Heart right ventricle (tissue), 16 donors: ENCODE measurements at places on chromosomes 4 and X. TPM values are rescaled to one million over a fixed set of nuclear protein-coding genes. Genes with fewer than 3 reads are reported as not detected.

The DDX53 gene
- not detected for polyA plus RNA-seq

- H3K4me1 ChIP-seq: peaks cover 9% of the 10 kb centered on the region
- DNase-seq: no peak
- H3K36me3 ChIP-seq: no peaks in the 10 kb centered on the region
- H3K27me3 ChIP-seq: no peaks in the 10 kb centered on the region
- no peak overlapping the region for H3K27ac ChIP-seq
Measured at GRCh38 chr4:57443308-57443707, 333.1 kb upstream of the IGFBP7 start.

The MAGEA2 gene
- not detected for polyA plus RNA-seq

GRCh38 chr4:184649971-184650855 lies 675 bp downstream of the PRIMPOL start:
- H3K36me3 ChIP-seq: no peaks in the 10 kb centered on the region
- H3K27me3 ChIP-seq: no peaks in the 10 kb centered on the region
- H3K4me1 ChIP-seq: peaks cover 41% of the 10 kb centered on the region
- DNase-seq: no peak
- peak overlapping the region; percentile 89 for H3K4me3 ChIP-seq

The DCAF4L1 gene
- polyA plus RNA-seq: 0.51 TPM

- H3K4me1 ChIP-seq: no peaks in the 10 kb centered on the region
- H3K4me3 ChIP-seq: no peak overlapping the region
- H3K36me3 ChIP-seq: no peaks in the 10 kb centered on the region
- H3K27ac ChIP-seq: no peak overlapping the region
Measured at GRCh38 chrX:47481160-47481559, 1.9 kb downstream of the ZNF41 start.

DNA sequence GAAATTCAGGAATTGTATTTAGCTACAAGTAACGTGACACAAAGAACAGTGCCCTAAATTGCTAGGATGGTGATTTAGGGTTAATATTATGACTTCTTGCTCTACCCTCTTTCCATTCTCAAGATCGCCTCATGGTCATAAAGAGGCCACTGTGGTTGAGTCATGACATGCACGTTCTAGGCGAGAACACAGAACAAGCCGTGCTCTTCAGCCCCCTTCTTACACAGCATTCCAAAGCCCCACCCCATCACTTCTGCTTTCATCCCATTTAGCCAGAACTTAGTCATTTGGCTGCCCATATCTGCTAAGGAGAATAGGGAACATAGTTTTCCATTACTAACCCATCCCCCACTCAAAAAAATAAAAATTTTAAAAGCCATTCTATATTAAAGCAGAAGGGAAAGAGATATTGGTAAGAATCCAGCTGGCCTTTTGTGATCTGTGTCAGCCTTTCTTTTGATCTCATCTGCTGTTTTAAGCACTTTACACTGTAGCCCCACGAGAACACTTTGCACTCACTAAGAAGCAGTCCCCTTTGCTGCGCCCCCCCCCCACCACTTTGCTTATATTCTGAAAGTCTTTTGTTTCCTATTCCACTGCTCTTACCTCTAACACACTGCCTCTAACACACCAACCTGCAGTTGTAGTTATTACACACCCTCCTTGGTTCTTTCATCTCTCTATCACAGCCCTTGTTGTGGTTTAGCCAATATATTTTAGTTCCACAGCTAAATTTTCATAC lies 28.4 kb downstream of the NPNT start:
- H3K36me3 ChIP-seq: no peaks in the 10 kb centered on the region
- no peak overlapping the region for H3K4me3 ChIP-seq
- no peak overlapping the region for H3K27ac ChIP-seq
- H3K4me1 ChIP-seq: no peaks in the 10 kb centered on the region
- no peak for DNase-seq

DNA sequence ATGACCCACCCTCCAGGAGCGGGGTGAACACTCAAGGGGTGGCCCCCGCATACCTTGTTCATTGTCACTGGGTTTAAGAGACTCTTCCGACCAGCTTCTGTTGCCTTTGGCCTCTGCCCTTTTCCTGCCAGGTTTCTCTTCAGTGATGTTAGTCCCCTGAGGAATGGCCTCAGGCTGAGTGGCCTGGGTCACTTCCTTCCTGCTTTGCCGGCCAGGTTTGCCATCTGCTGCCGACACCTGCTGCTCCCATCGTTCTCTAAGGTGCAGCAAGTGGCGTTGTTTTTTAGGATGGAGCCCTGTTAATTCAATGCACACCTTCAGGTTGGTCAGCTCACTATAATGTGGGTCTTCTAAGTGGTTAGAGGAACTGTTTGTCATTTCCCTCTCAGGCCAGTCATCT lies 34.2 kb downstream of the BCOR start:
- H3K27ac ChIP-seq: no peak overlapping the region
- peaks cover 6% of the 10 kb centered on the region for H3K4me1 ChIP-seq
- no peak overlapping the region for H3K4me3 ChIP-seq
- H3K36me3 ChIP-seq: no peaks in the 10 kb centered on the region

DNA sequence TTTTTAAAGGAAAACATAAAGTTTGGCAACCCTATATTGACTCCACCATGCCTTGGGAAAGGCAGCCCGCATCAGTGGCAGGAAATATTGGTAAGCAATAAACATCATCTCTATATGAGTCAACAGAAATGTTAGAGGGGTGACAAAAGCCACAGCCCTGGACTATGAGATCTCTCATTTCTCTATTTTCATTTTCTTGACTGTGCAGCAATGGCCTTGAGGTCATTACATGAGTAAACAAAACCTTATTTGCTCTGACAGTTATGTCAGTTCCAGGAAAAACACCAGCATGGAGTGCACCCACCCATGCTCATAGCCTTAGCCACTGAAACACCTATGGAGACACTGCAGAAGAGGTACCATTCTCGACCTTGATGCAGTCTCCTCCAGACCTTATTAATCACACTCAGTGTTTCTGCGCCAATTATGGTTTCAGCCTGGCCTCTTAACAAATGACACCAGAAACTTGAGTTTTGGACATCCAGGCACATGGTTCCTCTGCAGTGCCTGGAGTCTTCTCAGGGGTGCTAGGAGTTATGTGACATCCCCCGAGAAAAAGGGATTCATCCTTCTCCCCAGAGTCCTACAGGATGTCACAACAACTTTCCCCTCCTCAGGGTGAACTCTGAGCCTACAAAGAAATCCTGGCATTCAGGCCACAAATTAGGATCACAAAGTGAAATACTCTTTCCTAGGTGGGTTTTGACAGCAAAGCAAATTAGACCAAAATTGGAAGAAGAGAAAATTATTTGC lies 16.0 kb upstream of the HPGD start:
- no peaks in the 10 kb centered on the region for H3K27me3 ChIP-seq
- no peak for DNase-seq
- no peaks in the 10 kb centered on the region for H3K4me1 ChIP-seq
- no peak overlapping the region for H3K27ac ChIP-seq
- H3K36me3 ChIP-seq: no peaks in the 10 kb centered on the region

- peak; percentile 79 for DNase-seq
- H3K4me3 ChIP-seq: no peak overlapping the region
- H3K36me3 ChIP-seq: peaks cover 4% of the 10 kb centered on the region
- H3K27me3 ChIP-seq: no peaks in the 10 kb centered on the region
- peaks cover 41% of the 10 kb centered on the region for H3K4me1 ChIP-seq
Measured at GRCh38 chr4:42627885-42628646, 28.8 kb downstream of the ATP8A1 start.

DNA sequence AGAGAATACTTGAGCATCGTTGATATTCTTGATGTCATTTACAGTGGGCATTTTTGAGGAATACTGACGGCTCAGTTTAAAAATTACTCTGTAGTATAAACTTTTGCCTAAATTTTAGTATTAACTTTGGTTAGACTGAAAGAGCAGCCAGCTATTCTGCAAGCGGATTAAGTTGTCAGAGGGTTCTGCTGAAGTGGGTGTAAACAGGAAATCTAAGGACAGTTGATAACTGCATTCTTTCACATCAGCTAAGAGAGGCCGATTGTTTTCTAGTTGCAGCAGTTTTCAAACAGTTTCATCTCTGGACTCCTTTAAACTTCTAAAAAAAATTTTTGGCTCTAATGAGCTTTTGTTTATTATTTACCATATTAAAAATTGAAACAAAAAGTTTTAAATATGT lies 149.6 kb downstream of the RAPGEF2 start:
- no peaks in the 10 kb centered on the region for H3K36me3 ChIP-seq
- peaks cover 52% of the 10 kb centered on the region for H3K4me1 ChIP-seq
- H3K4me3 ChIP-seq: no peak overlapping the region
- peak overlapping the region; percentile 60 for H3K27ac ChIP-seq
- no peak for DNase-seq

DNA sequence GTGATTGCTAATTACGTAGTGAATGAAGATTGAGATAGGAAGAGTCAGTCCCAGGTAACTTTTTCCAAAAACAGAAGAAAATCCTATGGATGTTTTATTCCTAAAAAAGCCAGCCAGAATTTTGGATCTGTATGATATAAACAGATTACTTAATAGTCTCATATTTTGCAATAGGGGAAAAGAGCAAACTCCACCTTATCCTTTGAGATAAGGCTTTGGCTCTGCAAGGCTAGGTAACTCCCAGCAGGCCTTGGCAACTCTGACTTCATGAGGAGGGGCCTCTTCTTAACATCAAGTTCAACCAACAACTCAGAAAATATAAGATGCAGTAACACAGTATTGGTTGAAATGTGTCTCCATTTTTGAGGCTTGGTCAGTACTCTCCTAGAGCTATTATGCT lies 98.7 kb upstream of the SLC4A4 start:
- no peak overlapping the region for H3K27ac ChIP-seq
- no peak overlapping the region for H3K4me3 ChIP-seq
- no peaks in the 10 kb centered on the region for H3K36me3 ChIP-seq
- peaks cover 4% of the 10 kb centered on the region for H3K4me1 ChIP-seq
- DNase-seq: no peak
- no peaks in the 10 kb centered on the region for H3K27me3 ChIP-seq

The F8A2 gene
- polyA plus RNA-seq: not detected

The BEND4 gene
- polyA plus RNA-seq: not detected

The ERVMER34-1 gene
- 1.3 TPM for polyA plus RNA-seq

- no peak overlapping the region for H3K4me3 ChIP-seq
- H3K27me3 ChIP-seq: no peaks in the 10 kb centered on the region
- H3K36me3 ChIP-seq: peaks cover 1% of the 10 kb centered on the region
- no peak for DNase-seq
Measured at GRCh38 chr4:101019941-101020401, 327.4 kb downstream of the PPP3CA start.

DNA sequence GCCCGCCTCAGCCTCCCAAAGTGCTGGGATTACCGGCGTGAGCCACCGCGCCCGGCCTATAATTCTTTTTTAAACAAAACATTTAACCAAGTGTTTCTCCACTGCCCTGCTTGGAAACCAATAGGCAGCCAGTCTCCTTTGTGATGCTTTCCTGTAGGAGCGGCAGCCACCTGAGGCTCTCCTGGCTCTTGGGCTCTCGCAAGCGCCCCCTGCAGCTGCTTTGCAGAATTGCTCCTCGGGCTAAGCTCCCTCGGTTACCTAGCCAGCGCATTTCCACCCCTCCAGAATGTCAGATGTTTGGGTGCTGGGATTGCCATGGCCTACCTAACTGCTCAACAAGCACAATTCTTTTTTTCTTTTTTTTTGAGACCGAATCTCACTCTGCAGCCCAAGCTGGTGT lies 7.7 kb downstream of the S100P start:
- H3K4me3 ChIP-seq: no peak overlapping the region
- H3K36me3 ChIP-seq: peaks cover 26% of the 10 kb centered on the region
- no peak for DNase-seq

- no peaks in the 10 kb centered on the region for H3K36me3 ChIP-seq
- no peaks in the 10 kb centered on the region for H3K27me3 ChIP-seq
- no peaks in the 10 kb centered on the region for H3K4me1 ChIP-seq
- no peak overlapping the region for H3K4me3 ChIP-seq
- H3K27ac ChIP-seq: no peak overlapping the region
Measured at GRCh38 chr4:112753333-112753732, 116.4 kb downstream of the LARP7 start.

DNA sequence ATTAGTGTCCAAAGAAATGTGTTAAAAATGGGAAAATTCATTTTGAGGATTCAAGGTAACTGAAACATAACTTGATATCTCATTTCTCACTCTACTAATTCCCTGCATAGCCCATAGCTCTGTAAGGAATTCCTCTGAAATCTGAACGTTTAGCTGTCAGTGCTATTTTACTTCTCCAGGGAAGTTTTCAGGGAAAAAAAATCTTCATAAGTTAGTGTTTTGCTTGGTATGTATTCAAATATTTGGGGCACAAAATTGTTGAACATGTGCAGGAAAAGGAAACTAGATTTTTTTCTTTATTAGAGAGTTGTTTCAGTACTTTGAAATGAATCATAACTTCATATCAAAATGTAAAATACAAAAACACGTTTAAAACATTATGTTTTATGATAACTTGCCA lies 891.4 kb downstream of the CENPC start:
- H3K36me3 ChIP-seq: no peaks in the 10 kb centered on the region
- no peaks in the 10 kb centered on the region for H3K4me1 ChIP-seq
- no peak overlapping the region for H3K27ac ChIP-seq
- no peak overlapping the region for H3K4me3 ChIP-seq

The TSPAN6 gene
- polyA plus RNA-seq: 4.3 TPM

The RHOXF1 gene
- polyA plus RNA-seq: not detected

GRCh38 chrX:9873952-9874351 lies 87.7 kb downstream of the SHROOM2 start:
- no peak for DNase-seq
- H3K4me1 ChIP-seq: no peaks in the 10 kb centered on the region
- no peaks in the 10 kb centered on the region for H3K27me3 ChIP-seq
- no peak overlapping the region for H3K4me3 ChIP-seq
- H3K27ac ChIP-seq: no peak overlapping the region
- no peaks in the 10 kb centered on the region for H3K36me3 ChIP-seq

The OPN1MW3 gene
- not detected for polyA plus RNA-seq

GRCh38 chr4:47074816-47075215 lies 43.4 kb downstream of the GABRB1 start:
- H3K27me3 ChIP-seq: no peaks in the 10 kb centered on the region
- H3K36me3 ChIP-seq: no peaks in the 10 kb centered on the region
- H3K4me1 ChIP-seq: no peaks in the 10 kb centered on the region
- H3K27ac ChIP-seq: no peak overlapping the region

- H3K27me3 ChIP-seq: no peaks in the 10 kb centered on the region
- no peak overlapping the region for H3K27ac ChIP-seq
- H3K4me3 ChIP-seq: no peak overlapping the region
- H3K4me1 ChIP-seq: peaks cover 12% of the 10 kb centered on the region
- H3K36me3 ChIP-seq: no peaks in the 10 kb centered on the region
Measured at GRCh38 chr4:101037249-101037648, 310.1 kb downstream of the PPP3CA start.

DNA sequence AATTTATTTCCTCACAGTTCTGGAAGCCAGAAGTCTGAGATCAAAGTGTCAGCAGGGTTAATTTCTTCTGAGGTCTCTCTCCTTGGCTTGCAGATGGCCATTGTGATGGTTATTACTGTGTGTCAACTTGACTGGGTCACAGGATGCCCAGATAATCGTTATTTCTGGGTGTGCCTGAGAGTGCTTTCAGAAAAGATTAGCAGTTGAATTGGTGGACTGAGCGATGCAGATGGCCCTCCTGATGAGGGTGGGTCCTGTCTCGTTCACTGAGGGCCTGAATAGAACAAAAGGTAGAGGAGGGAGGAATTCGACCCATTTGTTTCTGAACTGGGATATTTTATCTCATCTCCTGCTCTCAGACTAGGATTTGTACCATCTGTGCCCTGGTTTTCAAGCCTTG lies 15.7 kb downstream of the SMIM43 start:
- H3K36me3 ChIP-seq: no peaks in the 10 kb centered on the region
- no peak overlapping the region for H3K4me3 ChIP-seq
- no peaks in the 10 kb centered on the region for H3K4me1 ChIP-seq
- no peak overlapping the region for H3K27ac ChIP-seq
- no peak for DNase-seq

The IGFBP7 gene
- polyA plus RNA-seq: 1,251 TPM
